ENCODE measurements at places on chromosomes 16 and 17. TPM values are rescaled to one million over a fixed set of nuclear protein-coding genes. Genes with fewer than 3 reads are reported as not detected.

The CACNG1 gene
- not detected for total RNA-seq

DNA sequence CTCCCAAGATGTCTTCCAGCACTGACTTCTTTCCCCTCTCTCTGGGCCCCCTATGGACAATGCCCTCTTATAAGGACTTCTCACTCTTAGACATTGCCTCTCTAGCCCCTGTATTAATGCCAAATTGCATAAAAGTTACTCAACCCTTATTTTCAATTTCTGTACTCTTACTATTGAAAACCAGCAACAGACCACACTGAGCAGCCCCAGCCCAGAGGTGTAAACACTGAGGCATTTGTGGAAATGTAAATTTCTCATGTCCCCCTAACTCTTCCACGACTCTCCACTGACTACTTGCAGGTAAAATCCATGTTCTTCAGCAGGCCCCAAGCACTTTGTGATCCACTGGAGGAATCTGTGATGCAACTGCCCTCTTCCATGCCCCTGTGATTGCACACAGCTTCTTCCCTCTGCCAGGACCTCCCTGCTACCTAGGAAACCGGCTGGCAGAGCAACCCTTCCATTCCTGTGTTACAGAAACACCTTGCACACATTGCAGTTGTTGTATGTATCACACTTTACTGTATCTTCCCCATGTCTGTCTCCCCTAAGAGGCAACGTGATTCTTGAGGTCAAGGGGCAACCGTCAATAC lies 4.4 kb downstream of the N4BP1 start:
- no peak for DNase-seq

DNA sequence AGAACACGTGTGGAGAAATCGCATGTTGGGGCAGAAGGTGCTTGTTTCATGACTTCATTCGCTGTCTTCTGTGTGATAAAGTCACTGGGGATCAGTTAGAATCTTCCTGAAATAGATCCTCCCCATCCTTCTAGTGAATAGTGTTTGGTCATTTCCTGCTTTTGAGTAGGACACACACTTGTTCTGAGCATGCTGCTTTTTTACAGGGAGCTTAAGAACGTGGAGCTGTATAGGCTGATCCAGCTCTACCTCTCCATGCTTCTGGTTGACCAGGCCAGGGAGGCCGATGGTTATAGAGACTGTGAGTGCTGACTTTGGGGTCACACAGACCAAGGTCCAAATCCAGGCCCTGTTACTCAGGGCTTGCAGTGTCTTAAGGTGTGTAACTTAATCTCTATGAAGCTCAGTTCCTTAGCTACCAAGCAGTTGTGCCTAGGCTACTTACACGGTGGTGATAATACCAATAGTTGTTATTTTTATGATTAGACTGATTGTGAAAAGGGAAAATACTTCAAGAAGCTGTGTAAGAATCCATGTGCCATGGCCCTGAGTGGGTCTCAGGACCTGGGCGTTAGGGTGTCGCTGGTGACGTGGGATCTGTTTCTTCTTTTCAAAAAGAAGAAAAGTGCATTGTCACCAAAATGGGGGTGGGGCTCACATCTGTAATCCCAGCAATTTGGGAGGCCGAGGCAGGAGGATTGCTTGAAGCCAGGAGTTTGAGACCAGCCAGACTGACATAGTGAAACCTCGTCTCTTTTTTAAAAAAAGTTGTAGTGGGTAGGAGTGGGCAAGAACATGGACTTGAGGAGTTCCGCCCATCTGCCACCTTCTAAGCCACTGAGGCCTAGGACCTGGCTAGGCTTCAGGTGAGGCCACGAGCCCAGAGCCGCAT lies 64.1 kb upstream of the LGALS9 start:
- DNase-seq: no peak

DNA sequence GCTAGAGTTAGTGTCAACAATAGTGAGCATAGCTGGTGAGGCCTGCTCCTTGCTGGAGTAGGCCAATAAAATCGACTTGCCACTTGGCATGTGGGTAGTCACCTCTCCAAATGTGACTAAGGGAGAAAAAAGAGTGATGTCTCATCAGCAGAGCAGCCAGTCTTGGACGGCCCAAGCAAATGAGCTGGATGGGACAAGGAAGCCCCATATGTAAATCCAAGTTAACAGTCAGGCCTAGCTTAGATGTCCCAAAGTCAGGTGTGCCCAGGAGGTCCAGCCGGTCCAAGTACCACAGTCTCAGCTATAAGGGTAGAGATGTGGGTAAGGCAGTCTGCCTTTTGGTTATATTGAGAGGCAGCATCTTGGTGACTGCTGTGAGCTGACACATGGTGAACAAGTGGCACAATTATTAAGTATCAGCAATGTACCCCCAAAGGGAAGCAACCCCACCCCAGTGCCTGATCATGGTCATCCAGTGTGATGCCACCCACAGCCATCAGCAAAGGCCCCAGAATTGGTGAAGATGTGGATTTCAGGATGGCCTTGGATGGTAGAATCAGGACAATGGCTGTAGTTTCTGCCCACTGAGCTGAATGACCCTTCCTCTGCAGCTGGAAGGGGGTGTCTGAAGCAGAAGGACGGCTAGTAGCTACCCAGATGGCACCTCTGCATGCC lies 83.4 kb downstream of the TNFRSF13B start:
- DNase-seq: no peak

GRCh38 chr17:73184136-73184993 lies 8.5 kb upstream of the COG1 start:
- DNase-seq: no peak

- DNase-seq: no peak
These were observed 8.4 kb downstream of the ZDHHC1 start for GRCh38 chr16:67407788-67408452.

- no peak for DNase-seq
These were observed 48.8 kb downstream of the DNAH3 start for GRCh38 chr16:21101631-21102420.

DNA sequence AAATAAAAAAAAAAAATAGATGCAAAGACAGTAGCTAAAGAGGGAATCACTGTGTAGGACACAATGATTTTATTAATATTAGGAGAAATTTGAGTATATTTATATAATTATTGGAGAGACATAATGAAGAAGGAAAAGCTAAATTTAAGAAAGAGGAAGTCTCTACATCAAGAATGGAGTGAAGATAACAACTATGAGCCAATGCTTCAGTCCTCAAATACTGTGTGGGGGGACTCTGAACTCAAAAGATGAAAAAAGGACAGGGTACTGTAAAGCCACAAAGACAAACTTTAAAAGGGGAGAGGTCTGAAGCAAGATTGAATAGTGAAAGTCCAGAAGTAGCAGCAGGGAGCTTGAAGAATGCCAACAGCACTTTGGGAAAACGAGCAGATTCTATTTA lies 44.7 kb downstream of the SKAP1 start:
- no peak for DNase-seq

DNA sequence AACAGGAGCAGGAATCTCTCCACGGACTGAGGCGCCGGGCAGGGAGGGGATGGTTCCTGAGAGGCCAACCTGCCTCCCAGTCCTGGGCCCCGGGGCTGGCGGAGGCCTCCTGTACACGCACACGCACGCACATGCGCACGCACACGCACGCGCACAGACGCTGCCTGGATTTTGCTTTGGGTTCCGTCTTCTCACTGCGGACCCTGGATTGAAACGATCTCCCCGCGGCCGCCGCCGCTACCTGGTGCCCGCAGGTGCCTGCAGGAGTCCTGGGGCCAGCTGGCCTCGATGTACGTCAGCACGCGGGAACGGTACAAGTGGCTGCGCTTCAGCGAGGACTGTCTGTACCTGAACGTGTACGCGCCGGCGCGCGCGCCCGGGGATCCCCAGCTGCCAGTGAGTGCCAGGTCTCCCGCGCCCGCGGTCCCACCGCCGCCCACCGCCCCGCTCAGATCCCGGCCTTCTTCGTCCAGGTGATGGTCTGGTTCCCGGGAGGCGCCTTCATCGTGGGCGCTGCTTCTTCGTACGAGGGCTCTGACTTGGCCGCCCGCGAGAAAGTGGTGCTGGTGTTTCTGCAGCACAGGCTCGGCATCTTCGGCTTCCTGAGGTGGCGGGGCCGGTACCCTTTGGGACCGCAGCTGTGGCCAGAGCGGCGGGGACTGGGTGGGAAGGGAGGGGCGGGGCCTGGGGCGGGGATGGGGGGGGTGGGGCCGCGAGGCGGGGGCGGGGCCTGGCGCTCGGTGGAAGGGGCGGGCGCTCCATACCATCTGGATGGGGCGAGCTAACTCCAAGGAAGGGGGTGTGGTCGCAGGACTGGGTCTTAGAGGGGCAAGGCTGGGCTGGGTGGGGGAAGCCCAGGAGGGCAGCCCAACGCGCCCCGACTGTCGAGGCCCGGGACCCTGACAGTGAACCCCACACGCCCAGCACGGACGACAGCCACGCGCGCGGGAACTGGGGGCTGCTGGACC lies 12.3 kb downstream of the CES4A start:
- DNase-seq: no peak

- no peak for DNase-seq
These were observed 12.5 kb downstream of the DHODH start for GRCh38 chr16:72021043-72021442.

GRCh38 chr17:72797142-72797541 lies 295.3 kb downstream of the SLC39A11 start:
- DNase-seq: no peak

DNA sequence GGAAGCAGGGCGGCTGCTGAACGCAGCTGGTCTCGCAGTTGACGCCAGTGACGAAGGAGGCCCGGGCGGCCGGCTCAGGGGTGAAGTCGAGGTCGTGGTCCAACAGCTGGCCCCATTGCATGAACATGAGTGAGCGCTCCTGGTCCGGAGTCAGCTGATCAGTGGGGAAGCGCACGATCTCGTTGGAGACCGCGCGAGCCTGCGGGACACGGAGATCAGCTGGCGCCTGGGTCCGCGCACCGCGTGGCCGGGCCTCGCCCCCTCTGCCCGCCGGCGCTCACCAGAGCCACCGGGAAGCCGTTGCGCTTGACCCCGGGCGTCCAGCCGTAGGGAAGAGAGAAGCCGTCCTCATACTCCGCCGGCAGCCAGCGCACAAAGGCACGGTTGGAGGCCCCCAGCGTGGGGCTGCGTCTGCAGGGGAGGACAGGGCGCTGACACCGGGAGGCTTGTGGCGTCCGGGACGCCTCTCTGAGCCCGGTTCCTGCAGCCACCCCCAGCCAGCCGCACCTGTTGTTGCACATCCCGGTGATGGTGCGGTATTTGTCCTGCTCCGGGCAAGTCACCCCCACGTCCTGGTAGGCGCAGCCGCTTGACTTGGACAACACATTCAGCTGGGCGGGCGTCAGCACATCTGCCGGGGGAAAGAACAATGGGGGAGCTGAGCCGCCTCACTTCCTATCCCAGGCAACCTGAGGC lies 1.6 kb downstream of the MPO start:
- DNase-seq: no peak

- no peak for DNase-seq
These were observed 63.4 kb downstream of the KLHDC4 start for GRCh38 chr16:87702325-87702811.

DNA sequence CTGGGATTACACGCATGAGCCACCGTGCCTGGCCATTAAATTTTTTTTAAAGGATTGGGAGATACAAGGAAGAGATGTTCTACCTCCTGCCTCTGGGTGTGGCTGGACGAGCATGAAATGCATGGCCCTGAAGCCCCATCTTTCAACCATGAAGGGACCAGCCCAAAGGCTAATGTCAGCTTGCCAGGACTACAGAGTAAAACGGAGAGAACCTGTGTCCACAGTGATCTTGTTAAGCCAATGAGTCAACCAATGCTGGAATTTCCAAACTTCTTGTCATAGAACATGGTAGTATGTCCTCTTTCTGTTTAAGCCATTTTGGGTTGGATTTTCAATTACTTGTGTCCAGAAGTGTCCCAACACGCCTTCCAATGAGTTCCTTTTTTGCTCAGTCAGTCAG lies 71.3 kb downstream of the RTN4RL1 start:
- DNase-seq: no peak

The GALR2 gene
- 0.32 TPM for total RNA-seq

The CACNG3 gene
- not detected for total RNA-seq

- no peak for DNase-seq
These were observed 395.2 kb downstream of the WWOX start for GRCh38 chr16:78494674-78495073.

- no peak for DNase-seq
These were observed 1.5 kb upstream of the ARHGDIG start for GRCh38 chr16:278863-279366.

The ARHGDIG gene
- total RNA-seq: not detected

GRCh38 chr17:63274146-63274545 lies 172.0 kb downstream of the CYB561 start:
- no peak for DNase-seq

DNA sequence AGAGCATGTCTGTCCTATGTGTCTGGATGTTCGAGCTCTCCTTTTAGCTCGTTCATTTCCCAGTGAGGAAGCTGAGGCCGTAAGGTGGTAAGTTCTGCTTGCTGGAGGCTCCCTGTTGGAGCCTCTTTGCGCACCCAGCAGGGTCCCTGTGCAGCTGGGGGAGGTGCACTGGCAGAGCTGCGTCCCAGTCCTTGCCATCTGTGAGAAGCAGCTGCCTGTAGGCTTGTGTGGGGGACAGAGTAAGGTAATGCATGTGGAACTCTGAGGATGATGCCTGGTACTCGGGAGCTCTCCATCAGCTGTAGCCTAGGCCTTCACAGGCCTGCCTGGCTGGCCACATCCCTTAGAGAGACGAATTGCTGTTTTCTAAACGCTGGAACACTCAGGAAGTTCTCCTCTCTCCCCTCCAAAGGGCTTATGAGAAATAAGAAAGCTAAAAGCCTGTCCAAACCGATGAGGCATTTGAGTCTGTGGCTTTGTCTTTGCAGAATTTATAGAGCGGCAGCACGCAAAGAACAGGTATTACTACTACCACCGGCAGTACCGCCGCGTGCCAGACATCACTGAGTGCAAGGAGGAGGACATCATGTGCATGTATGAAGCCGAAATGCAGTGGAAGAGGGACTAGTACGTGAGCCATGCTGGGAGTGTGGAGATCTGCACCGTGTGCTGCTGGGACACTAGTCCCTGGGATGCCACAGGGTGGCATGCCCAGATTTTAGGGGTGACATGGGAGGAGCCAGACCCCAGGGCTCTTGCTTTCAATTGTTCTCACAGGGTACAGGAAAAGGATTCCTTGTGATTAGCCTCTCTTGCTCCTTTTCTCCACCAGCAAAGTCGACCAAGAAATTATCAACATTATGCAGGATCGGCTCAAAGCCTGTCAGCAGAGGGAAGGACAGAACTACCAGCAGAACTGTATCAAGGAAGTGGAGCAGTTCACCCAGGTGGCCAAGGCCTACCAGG lies 1.6 kb downstream of the NDUFB10 start:
- no peak for DNase-seq

- no peak for DNase-seq
These were observed 28.9 kb upstream of the CLEC18A start for GRCh38 chr16:69922200-69922599.

The TNFSF12 gene
- total RNA-seq: 41.6 TPM

The VASN gene
- 20.2 TPM for total RNA-seq

- no peak for DNase-seq
These were observed 6.6 kb downstream of the SEC14L1 start for GRCh38 chr17:77147357-77147801.

The C17orf113 gene
- total RNA-seq: 0.35 TPM

The ADAT1 gene
- total RNA-seq: 21.0 TPM

The RABEP2 gene
- total RNA-seq: 37.4 TPM

DNA sequence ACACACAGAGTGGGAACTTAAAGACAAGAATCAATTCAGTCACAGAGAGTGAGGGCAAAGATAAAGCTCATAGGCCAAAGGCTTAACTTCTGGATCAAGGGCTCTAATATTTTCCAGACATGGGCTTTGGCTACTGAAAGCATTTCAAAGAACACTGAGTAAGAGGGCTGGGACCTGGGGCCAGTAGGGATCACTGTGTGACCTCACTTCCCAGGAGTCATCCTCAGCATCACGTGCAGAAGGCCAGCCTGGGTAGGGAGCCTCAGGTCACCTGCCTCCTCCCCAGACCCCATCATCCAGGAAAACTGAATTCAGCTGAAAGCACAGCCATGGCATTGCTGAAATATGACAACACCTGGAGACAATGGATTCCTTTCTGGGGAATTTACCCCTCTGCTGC lies 163.5 kb downstream of the RAB11FIP4 start:
- no peak for DNase-seq
